Activated T-helper 9 cell treated with anti-CD3 and anti-CD28 coated beads, Interleukin-2, amount 50 U/mL, for 16 hours (primary cell): ENCODE measurements at places on chromosomes 16 and 17.

DNA sequence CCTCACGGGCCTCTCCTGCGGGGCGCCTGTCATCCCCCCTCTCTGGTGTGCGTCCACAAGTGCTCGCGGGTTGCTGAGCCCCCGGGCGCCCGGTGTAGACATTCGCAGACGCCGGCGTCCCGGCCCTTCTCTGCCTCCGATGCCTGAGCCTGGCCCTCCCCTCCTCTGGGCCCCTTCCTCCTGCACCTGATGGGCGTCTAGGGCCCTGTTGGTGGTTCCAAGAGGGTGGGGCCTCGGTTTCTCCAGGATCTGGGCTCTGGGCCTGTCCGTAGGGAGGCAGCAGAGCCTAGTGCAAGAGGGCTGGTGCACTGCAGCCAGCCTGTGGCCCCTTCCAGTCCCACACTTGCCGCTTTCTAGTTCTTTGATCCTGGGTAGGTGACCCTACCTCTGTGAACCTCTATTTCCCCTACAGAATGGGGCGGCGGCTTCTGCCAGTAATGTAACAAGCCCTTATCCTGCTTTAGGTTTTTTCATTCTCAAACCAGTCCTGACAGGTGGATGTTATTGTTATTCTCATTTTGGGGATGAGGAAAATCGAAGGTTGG lies 623 bp downstream of the E4F1 start:
- DNase-seq = no peak

DNA sequence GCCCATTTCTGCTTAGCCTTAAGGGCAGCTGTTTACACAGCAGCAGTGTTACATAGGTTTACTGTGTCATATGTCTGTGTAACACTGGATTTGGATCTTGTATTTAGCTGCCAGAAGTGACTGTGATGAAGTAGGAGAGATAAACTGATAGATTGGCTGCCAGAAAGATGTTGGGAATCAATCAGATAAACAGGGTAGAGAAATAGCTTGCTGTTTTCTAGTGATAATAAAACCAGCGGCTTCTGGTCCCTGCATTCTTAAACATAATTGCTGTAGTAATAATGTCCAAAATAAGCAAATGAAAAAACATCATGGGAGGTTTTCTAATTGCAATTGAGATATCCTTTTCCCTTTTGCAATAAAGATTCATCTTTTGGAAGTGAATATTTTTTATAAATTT lies 68.7 kb downstream of the AATF start:
- no peak for DNase-seq

GRCh38 chr16:66434619-66435430 lies 7.7 kb downstream of the BEAN1 start:
- DNase-seq = no peak

- DNase-seq = no peak
Measured at GRCh38 chr16:58497468-58497867, 2.5 kb upstream of the NDRG4 start.

GRCh38 chr16:5715155-5715554 lies 617.6 kb upstream of the EEF2KMT start:
- no peak for DNase-seq

DNA sequence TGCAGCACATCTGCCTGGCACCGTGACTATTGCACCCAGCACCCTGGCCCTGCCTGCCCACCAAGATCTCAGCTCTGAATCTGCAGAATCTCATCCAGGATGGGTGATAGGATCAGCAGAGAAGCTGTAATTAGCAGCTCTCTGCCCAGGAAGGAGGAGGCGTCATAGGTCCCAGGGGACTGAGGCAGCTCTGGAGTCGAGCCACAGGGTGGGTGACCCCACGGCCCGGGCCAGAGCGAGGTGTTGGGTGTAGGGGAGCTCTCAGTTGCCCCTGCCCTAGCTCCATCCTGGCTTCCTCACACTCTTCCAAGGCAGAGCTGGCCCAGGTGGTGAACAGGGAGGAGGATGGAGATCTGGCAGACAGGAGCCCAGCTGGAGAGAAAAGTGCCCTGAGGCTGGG lies 18.2 kb upstream of the FAM83G start:
- no peak for DNase-seq

- DNase-seq = no peak
Measured at GRCh38 chr16:74744566-74744965, 30.1 kb downstream of the FA2H start.

DNA sequence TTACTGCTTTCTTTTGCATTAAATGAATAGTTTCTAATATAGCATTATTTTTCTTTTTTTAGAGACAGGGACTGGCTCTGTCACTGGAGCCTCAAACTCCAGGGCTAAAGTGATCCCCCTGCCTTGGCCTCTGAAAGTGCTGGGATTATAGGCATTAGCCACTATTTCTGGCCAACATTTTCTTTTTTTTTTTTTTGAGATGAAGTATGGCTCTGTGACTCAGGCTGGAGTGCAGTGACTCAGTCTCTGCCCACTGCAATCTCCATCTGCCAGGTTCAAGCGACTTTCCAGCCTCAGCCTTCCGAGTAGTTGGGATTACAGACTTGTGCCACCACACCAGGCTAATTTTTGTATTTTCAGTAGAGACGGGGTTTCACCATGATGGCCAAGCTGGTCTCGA lies 2.0 kb upstream of the DUXB start:
- DNase-seq = no peak

GRCh38 chr17:79562931-79563210 lies 48.0 kb downstream of the RBFOX3 start:
- no peak for DNase-seq

GRCh38 chr17:47704736-47705135 lies 10.8 kb downstream of the TBKBP1 start:
- DNase-seq = no peak

GRCh38 chr16:24382762-24383407 lies 126.8 kb downstream of the CACNG3 start:
- DNase-seq = no peak

DNA sequence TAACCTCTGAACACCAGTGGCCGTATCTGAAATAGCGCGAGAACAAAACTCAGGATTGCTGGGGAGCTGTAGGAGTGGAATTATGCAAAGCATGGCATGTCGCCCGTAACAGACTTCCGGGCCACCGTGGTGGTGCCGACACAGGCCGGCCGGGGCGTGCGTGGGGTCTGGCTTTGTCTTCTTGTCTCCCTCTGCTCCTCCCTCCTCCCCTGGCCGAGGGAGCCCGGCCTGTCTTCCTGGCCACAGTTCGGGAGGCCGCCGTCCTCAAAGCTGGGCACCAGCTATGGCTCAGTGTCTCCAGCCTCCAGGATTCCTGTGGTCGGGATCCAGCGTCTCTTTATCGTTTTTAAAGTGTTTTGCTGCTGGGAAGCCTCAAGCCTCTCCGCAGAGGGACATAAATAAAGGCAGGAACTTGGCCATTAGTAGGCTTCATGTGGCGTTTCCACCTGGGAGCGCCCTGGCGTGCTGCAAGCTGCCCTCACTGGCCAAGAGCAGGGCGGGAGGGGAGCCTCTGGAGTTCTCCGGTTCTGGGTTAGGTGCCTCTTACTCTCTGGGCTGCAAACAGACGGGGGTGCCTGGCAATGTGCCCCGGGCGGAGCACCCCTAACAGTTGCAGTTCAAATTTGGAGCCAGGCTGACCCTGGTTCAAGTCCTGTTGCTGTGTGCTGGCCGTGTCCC lies 22.0 kb upstream of the NPTX1 start:
- no peak for DNase-seq

GRCh38 chr16:72508191-72508590 lies 336.2 kb upstream of the PMFBP1 start:
- DNase-seq = no peak

DNA sequence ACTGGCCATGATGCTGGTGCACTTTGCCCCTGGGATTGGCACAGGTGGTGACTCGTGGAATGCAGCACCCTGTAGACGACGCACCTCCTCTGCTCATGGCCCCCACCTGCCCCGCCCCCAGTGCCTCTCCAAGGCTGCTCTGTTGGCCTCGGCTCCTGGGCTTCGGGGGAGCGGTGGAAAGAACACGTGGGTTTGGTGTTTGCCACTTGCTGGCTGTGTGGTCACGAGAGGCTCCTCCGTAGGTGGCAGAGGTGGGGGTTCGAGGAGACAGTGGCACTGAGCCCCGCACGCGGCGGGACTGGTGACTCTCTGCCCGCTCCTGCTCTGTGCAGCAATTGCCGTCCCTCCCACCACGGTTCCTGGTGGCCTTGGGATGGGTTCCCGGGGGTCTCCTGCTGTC lies 82.8 kb upstream of the ZNF750 start:
- no peak for DNase-seq

GRCh38 chr17:41186872-41187271 lies 2.2 kb upstream of the KRTAP4-1 start:
- DNase-seq = no peak

GRCh38 chr16:13245713-13246377 lies 344.4 kb downstream of the SHISA9 start:
- DNase-seq = no peak

- DNase-seq = no peak
Measured at GRCh38 chr17:68955181-68955841, at the start of gene ABCA8. ABCA8 (minus strand) TSS chr17:68955392; CDS start chr17:68942034, 13,358 bp downstream.

- DNase-seq = no peak
Measured at GRCh38 chr17:12078791-12079190, 58.1 kb downstream of the MAP2K4 start.

GRCh38 chr16:83933885-83934683 lies 19.0 kb upstream of the OSGIN1 start:
- no peak for DNase-seq

DNA sequence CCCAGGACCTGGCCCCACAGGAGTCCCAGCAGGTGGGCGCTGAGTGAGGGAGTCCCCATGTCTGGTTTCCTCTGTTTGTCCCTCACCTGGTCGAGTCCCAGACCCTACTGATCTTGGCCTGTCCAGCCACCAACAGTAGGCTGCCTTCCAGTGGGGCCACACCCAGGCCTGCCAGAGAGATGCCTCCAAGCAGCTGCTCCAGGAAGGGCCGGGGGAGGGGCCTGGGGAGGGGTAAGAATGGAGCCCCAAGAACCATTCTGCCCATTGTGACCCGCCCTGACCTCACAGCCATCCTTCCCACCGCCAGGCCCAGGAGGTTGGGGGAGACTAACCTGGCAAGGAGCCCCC lies 736 bp downstream of the SPATA20 start:
- DNase-seq = no peak

DNA sequence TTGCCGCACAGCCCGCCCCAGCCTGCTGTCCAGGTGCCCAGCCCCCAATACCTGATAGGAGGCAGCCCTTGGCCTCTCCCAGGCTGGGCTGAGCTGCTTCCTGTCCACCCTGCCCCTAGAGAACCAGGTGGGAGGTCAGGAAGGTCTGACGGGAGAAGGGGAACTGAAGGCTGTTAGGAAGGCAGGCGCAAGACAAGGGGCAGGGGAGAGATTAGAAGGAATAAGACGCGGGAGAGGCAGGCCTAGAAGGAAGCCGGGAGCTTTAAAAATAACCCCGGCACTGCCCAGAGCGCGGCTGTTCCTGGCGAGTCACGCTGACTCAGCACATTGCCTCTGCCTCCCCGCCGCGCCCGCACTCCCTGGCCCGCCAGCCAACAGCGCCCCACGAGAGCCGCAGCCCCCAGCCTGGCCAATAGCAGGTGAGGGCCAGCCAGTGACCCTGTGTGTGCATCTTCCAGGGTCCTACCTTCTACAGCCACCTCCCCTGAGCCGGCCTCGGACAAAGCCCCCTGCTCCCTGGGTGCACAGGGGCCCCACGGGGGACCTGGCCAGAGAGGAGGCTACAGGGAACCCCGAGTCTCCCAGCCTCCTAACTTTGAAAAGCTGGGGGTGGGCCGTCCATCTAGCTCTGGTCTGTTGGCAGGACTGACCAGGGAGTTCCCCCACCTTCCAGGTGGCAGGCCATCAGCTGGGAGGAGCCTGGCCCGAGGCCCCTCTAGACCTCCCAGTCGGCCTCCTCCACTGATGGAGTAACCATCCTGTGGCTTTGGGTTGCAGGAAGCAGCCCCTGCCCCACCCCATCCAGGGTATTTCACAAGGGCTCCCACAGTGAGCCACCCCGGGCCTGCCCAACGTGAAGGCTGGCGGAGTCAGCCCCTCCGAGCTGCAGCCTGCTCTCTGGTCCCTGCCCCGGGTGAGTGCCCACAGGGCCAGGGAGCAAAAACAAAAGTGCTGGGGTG lies 4.0 kb downstream of the MAFG start:
- DNase-seq = no peak

GRCh38 chr16:21946889-21947635 lies 6.1 kb upstream of the UQCRC2 start:
- DNase-seq = no peak

DNA sequence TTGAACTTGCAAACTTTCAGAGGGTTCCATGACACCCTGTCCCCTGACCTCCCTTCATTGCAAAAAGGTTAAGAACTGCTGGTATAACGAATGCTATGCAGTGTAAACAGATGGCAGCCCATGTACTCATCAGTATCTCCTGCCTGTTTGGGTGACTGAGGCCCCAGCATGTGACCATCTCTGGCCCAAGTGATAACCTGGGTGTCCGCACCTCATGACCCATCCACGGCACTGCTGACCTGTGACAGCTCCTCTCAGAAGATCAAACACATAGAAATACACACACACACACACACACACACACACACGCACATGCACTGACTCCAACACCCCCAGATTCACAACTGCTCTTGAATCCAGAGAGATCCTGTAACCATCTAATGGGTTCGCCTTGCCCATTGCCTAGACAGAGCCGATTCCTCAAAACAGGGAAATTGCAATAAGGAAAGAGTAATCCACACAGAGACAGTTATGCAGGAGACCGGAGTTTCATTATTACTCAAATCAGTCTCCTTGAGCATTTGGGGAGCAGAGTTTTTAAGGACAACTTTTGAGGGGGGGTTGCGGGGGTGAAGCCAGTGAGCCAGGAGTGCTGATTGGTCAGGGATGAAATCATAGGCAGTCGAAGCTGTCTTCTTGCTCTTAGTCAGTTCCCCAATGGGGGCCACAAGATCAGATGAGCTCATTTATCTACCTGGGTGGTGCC lies 11.3 kb upstream of the PHOSPHO1 start:
- no peak for DNase-seq

DNA sequence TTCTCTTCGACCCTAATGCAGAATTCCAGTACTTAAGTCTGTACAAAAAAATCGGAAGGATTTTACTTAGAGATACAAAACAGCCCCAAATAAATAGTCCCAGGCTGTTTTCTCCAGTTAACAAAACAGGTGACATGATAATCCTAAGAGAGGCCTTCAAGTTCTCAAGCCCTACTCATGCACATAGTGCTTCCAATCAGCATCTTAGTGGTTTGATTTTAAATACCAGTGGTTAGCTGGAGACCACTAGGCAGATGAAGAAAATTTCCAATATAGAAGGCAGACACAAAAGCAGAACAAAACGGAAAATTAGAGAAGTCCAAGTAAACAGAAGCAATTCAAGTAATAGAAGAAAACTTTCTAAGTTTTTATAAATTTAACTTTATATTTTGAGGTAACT lies 5.2 kb upstream of the OR4D2 start:
- no peak for DNase-seq

DNA sequence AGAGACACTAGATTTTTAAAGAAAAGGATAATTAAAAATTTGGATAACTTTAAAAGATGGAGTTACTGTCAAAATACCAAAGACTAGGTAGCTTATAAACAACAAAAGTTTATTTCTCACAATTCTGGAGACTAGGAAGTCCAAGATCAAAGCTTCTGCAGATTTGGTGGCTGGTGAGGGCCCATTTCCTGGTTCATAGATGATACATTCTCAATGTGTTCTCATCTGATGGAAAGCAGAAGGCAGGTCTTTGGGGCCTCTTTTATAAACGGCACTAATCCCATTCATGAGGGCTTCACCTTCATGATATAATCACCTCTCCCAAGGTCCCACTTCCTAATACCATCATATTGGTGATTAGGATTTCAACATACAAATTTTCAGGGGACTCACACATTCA lies 33.7 kb downstream of the NLK start:
- no peak for DNase-seq
